ENCODE measurements at places on chromosomes 3 and 15. TPM values are rescaled to one million over a fixed set of nuclear protein-coding genes. Genes with fewer than 3 reads are reported as not detected.

DNA sequence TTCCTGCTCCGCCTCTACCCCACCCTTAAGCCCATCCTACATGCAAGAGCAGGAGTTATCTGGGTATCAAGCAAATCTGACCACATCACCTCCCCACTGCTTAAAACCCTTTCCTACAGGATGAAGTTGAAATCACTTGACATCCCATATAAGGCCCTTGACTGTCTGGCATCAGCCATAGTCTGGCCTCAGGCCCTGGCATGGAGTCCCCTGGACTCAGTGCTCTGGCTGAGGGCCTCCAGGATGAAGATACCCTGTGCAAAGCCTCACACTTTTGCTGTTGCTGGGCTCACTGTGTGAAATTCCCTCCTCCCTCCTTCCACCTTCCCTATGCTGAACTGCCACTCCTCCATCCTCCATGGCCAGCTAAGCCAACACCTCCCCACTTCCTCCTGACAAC lies 65.2 kb upstream of the GLCE start:
- no peak for DNase-seq

DNA sequence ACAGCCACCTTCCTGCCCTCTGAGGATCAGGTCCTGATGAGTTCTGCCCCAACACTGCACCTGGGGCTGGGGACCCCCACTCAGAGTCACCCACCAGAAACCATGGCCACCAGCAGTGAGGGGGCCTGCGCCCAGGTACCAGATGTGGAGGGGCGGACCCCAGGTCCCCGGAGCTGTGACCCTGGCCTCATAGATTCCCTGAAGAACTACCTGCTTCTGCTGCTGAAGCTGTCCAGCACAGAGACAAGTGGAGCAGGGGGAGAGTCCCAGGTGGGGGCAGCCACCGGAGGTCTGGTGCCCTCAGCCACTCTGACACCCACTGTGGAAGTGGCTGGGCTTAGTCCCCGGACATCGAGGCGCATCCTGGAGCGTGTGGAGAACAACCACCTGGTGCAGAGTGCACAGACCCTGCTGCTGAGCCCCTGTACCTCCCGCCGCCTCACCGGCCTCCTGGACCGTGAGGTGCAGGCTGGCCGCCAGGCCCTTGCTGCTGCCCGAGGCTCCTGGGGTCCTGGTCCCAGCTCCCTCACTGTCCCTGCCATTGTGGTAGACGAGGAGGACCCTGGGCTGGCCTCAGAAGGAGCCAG lies 27.0 kb upstream of the SLC28A1 start:
- no peak for DNase-seq

DNA sequence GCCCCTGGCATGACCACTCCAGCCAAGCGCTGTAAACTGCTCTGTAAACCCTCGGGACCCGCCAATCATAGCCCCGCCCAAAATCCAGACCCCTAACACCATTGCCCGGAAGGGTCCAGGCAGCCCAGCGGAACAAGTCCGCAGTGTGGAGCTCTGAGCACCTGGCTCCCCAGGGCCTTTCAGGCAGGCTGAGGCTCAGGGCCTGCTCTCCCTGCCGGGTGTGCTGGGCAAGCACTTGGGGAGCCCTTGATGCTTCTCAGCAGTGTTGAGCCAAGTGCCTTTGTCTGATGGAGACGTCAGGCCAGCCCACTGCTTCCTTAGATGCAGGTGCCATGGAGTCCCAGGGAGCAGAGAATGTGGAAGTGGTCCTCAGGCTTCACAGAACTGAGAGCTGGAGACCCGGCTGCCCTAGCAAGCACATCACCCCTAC lies 106.2 kb downstream of the TLE3 start:
- DNase-seq: no peak

DNA sequence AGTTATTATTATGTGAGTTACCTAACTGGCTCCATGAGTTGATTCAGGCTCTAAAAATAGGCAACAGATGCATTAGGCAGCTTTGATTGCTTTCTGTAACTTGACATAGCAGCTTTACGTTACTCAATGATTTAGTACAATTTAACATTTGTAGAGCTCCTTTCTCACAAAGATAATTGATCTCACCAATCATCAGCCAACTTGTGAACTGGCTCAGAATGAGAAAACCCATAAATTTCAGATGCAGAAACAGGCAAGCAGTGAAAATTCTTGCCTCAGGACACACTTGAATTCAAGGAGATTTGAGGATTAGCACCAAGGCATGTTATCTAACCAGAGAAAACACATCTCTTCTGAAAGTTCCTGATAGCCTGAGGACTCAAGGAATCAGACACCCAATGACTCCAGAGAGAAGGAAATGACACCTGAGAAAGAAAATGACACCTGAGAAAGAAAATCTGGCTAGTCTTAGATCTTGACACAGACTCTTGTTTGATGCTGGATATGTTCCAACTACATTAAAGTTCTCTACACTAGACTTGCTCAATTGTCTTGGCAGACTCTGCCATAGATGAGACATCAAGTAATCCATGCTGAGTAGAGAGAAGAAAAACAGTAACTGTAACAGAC lies 315.1 kb upstream of the CBLB start:
- DNase-seq: no peak

CCR4 gene
- total RNA-seq: not detected

GRAMD2A gene
- total RNA-seq: not detected

CYP1A1 gene
- 0.29 TPM for total RNA-seq

RASGRF1 gene
- total RNA-seq: 4.5 TPM

Data from OCI-LY7 (cell line).